ENCODE measurements at places on chromosomes 2 and 18. TPM values are rescaled to one million over a fixed set of nuclear protein-coding genes. Genes with fewer than 3 reads are reported as not detected.

SP110 gene
- polyA plus RNA-seq = 99.2 TPM

ROCK2 gene
- polyA plus RNA-seq = 4.0 TPM

KLHL41 gene
- 0.09 TPM for polyA plus RNA-seq

NGEF gene
- not detected for polyA plus RNA-seq

NPHP1 gene
- 1.2 TPM for polyA plus RNA-seq

SLC9A2 gene
- polyA plus RNA-seq = not detected

DNA sequence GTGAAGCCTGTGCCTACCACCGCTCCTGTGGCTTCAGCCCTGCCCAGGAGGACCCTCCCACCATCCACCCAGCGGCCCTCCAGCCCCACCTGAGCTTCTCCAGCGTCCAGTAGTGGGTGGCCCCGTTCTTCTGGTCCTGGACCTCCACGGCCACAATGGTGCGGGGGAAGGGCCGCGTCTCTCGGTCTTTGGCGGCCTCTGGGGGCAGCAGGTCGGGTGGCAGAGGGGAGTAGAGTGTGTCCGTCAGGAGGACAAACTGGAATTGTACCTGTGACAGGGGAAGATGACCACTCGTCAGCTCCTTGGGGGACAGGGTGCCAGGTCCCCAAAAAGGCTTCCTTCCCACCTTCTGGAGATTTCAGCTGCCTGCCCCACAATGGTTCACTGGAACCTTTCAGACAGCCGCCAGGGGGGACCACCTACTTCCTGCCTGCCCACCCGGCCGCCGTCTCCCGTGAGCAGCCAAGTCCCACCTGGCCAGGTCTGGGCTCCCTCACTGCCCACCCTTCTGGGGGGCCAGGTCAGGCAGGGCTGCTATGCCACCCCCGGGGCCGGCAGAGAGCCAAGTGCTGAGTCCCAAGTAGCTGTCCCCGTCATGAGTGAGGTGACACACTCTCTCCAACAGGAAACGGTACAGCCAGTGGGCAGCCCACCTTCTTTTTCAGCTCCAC, 59.3 kb downstream of the KIF1A start:
- no peak for DNase-seq

GRCh38 chr2:168910330-168910729, 9.2 kb downstream of the G6PC2 start:
- no peak for DNase-seq

GRCh38 chr18:33641141-33641540, 63.1 kb downstream of the ASXL3 start:
- DNase-seq = no peak

GRCh38 chr2:190862571-190862991, 18.0 kb upstream of the GLS start:
- DNase-seq = no peak

- DNase-seq = no peak
These were observed 2.1 kb upstream of the COL5A2 start for GRCh38 chr2:189181706-189182105.

GRCh38 chr2:4891394-4891793, 800.8 kb upstream of the SOX11 start:
- no peak for DNase-seq

GRCh38 chr2:39849982-39850526, 71.0 kb upstream of the THUMPD2 start:
- no peak for DNase-seq

DNA sequence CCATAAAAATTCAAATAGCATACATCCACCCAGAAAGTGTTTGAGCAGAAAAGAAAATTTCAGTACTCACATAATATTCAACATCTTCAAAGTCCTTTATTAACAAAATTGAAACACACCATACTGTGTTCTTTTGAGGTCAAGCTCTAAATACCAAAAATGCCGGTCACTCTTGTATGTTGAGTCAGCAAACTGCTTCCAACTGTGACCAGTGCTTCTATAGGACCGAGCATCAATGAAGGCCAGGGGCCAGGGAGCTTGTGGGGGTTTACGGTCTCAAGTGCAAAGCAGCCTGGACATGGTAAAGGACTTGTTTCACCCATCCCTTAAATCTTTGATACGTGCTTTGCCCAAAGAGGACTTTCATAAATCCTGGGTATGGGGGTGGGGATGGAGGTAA, 112.7 kb upstream of the REV1 start:
- no peak for DNase-seq

DNA sequence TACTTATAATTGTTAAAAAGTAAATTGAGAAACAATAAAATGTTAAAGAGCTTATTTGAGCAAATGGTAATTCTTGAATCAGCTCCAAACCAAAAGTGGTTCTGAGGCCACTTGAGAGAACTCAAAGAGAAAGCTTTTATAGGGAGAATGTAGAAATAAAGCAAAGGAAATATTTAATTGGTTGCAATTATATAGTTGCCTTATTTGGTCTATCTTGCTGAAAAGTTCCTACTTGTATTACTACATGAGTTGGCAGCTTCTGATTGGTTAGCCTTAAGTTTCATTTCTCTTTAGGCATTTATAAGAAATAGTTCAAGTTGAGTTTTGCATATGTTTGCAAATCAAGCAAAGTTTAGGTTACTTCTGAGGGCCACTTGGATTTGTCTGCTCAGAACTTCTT, 38.1 kb downstream of the SCN2A start:
- DNase-seq = no peak

GRCh38 chr2:181121996-181122395, 141.6 kb downstream of the UBE2E3 start:
- no peak for DNase-seq
